ENCODE measurements at places on chromosomes 2 and 18.

- no peak for DNase-seq
These were observed 149.0 kb downstream of the ADCYAP1 start for GRCh38 chr18:1053331-1054315.

GRCh38 chr2:134836986-134837385 is 1.4 kb upstream of the ACMSD start:
- DNase-seq: no peak

GRCh38 chr2:32741575-32741974 is 113.7 kb downstream of the TTC27 start:
- no peak for DNase-seq

GRCh38 chr18:1663879-1664705 is 759.4 kb downstream of the ADCYAP1 start:
- DNase-seq: no peak

GRCh38 chr2:135271006-135271405 is 218.9 kb downstream of the RAB3GAP1 start:
- no peak for DNase-seq

Measured in stimulated activated CD8-positive, alpha-beta memory T cell treated with anti-CD3 and anti-CD28 coated beads, Interleukin-2, amount 100 ng/mL, for 1 hour (primary cell).